ENCODE measurements at places on chromosomes 11 and 22.

GRCh38 chr11:61694602-61694939 lies 14.4 kb downstream of the DAGLA start:
- no peak for DNase-seq

DNA sequence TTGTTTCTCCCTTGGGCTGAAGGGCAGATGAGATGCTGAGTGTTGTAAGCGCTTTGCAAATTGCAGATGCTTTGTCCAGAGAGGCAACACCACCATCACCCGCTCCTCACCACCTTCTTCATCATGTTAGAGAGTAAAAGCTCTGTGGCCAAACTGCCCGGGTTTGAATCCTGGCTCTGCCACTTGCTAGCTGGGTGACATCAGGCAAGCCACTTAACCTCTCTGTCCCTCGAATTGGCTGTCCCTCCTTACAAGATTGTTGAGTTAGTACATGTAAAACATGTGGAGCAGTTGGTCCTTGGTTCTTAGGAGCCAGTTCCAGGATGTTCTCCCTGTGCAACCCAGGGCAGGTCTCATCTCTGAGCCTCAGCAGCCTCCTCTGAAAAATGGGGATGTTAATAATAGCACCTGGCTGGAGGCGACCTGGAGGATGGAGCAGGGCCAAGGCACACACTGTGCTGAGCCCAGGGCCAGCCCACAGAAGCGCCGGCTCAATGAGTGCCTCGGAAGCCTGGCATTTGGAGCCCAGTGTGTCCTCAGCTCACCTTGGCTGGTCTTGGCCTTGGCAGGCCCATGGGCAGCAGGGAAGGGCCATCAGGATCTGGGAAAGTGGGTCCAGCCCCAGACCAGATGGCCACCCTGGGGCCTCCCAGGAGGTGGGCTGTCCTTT lies 10.5 kb downstream of the C11orf86 start:
- DNase-seq: no peak

DNA sequence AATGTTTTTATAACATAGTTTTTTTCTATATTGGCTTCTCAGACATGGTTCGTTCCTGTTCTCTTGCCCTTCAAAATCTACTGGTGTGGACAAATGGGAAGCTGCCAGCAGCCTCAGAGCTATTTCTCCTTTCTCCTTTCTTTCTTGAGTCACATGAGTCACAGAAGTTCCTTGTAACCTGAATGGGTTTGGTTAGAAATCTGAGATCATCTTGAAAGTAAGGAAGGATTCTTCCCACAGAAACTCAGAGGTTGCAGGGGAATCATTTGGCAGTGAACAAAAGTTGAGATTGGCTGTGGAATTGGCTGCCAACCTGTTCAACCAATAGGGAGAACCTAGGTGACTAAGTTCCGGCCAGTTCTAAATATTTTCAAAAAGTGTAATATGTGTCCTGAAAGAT lies 12.5 kb downstream of the PLET1 start:
- no peak for DNase-seq

- DNase-seq: no peak
Observed at GRCh38 chr22:20437613-20438426, at the start of gene SCARF2. Gene SCARF2 (minus strand): TSS chr22:20437825. CDS start chr22:20437754, 71 bp downstream.

Measured in stimulated activated CD4-positive, alpha-beta T cell treated with anti-CD3 and anti-CD28 coated beads, TNF-alpha, amount 100 ng/mL, for 24 hours (primary cell).